Activated CD4-positive, CD25-positive, alpha-beta regulatory T cell (primary cell): ENCODE measurements at places on chromosomes 3 and 15.

GRCh38 chr15:80485370-80486164 is 81.4 kb downstream of the ARNT2 start:
- DNase-seq = no peak

DNA sequence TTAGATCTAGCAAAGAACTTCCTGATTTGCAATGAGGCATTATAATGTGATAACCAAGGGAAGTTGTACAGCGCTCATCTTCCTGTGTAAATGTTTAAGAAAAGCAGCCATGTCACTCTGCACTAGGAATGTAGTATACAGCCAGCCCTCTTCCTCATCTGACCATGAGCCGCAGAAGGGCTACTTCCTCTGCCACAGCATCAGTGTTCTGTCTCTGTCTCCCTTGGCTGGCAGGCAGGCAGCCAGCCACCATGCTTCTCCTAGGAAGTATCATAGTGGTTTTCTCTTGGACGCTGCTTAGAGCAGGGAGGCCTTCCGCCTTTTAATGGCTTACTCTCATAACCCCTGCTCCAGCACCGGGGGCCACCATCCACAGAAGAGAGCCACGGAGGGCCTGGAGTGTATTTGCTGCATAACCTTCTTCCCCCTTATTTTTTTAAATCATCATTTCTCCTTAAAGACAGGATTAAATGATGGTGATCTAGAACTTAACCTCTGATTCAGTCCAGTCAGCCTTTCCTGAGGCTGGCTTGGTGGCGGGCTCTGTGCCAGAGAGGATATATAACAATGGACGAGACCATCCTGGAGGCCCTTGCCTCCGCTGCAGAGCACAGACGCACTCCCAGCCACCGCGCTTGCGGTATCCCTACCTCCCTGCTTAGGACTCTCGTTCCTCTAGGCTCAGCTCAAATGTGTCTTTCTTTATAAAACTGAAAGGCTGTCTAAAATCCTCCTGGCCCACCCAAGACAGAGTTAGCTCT is 57.3 kb upstream of the PLXNA1 start:
- DNase-seq = no peak

- no peak for DNase-seq
Measured at GRCh38 chr15:74414603-74415338, 19.0 kb downstream of the SEMA7A start.

GRCh38 chr3:132513057-132513456 is 84.0 kb upstream of the ACKR4 start:
- DNase-seq = no peak
